ENCODE measurements at places on chromosomes 1 and 21.

DNA sequence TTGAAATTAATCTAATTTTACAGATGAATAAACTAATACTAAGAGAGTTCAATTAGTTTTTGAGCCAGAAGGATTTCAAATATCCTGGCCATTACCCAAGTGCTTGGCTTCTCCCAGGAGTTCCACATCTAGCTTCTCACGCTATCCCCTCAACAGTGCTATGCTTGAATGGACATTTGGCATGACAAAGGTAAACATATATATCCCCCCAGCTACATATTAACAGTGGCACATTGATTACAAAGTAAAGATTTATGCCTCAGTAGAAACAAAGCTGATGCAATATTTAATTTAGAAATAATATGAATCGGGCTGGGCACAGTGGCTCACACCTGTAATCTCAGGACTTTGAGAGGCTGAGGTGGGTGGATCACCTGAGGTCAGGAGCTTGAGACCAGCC lies 434.6 kb upstream of the PRMT6 start:
- DNase-seq, result no peak

- no peak for DNase-seq
Measured at GRCh38 chr1:7089497-7089896, 304.2 kb downstream of the CAMTA1 start.

DNA sequence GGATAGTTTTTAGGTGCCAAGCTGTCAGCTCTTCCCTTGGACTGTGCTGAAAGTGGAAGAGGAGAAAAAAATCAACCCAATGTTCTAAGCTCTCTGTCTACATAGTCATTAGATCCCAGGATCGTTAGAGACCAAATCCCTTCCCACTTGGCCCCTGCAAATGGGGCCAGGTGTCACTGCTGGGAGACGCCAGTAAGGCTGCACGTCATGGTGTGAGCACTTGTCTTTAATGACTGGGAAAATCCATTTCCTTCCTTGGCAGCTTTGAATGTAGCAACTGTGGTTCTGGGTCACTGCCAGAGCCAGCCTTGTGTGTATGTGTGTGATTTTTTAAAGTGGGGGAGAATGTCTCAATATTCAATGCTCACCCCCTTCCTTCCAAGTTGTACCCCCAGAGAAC lies 59.9 kb downstream of the MAN1C1 start:
- no peak for DNase-seq

- peak; percentile 76 for DNase-seq
Measured at GRCh38 chr1:243848858-243849420, 1.1 kb downstream of the AKT3 start.

- no peak for DNase-seq
Measured at GRCh38 chr1:2322581-2323211, 68.7 kb downstream of the MORN1 start.

GRCh38 chr1:30969903-30970302 lies 61.3 kb upstream of the SDC3 start:
- no peak for DNase-seq

DNA sequence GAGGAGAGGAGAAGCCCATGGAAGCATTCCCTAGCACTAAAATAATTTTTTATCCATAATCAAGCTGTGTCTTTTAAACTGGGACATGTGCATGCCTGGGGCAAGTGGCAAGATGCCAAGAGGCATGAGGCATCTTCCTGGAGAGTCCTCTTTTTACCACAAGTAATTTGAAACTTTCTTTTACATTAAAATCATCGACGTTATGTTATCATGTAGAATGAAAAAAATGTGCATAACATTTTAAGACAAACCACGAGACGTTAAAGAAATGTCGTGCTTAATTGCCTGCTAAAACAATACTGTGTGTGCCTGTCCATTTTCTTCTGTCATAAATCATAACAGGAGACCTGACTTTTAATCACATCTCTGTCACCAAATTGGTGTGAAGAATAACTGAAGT lies 1.5 kb downstream of the STYXL2 start:
- DNase-seq, result peak; percentile 85

- DNase-seq, result no peak
Measured at GRCh38 chr1:113608399-113608798, 150.9 kb downstream of the PHTF1 start.

DNA sequence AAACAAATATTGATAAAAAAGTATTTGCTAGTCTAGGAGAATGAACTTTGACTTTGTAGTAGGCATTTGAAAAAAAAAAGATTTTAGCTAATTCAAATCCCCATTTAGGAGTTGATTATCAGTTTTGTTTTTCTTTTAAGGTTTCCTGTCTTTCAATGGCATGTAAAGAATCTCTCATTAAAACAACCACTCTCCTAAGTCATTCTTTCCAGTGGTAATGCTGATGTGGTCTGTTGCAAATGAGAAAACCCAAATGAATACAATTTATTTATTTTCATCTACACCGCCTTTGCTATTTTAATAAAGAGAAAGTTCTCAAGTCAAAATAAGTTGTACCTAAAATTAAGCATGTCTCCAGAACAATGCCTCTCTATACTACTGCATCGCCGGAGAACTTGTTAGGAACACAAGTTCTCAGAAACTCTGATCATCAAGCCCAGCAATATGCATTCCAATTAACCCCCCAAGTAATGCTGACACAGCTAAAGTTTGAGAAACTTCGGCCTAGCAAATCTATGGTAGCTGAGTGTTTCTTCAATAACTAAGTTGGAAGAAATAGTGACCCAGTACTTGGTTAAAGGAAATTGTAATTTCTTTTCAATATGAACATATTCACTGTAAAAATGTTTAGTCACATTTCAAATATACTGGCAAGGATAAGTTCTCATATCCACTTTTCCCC lies 255.1 kb downstream of the PTPRC start:
- peak; percentile 57 for DNase-seq
